ENCODE measurements at places on chromosomes 12 and 14.
A peak's percentile ranks its signal among the peaks of the same experiment; 100 is the strongest.

- no peak for DNase-seq
Measured at GRCh38 chr12:120874547-120875245, 29.5 kb downstream of the SPPL3 start.

DNA sequence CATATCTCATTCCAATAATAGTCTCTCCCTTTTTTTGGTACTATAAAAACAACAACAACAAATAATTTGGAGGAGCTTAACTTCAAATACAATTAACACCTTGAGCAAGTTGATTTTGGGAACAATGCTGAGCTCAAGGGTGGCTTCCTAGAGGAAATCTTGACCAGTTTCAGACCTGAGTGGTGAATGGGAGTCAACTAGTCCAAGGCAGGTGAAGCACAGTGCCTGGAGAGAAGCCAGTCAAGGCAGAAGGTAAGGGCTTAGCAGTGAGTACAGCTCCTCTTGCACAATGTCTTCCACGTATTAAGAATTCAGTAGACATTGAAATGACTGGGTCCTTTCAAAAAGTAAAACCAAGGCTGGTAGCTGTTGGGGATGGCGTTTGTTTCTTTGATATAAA, 444.8 kb downstream of the ATP23 start:
- no peak for DNase-seq

DNA sequence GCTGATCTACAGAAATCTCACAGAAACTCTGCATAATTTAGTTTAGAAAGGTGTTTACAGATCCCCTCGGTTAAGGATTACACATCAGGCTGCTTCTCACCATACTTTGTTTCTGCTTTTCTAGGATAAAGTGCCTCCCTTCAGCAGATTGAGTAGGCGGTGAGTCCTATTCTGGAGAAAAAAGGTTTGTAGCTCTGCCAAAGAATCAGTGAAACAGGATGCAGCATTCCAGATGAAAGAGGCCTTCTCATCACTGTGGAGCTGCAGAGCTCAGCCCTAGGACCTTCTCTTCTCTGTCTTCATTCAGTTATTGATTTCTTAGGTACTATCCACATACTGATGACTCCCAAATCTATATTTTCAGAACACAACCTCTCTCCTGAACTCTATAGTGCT, 155.5 kb upstream of the KRR1 start:
- DNase-seq, result no peak

- DNase-seq, result no peak
Measured at GRCh38 chr12:111409780-111410430, 4.2 kb downstream of the SH2B3 start.

DNA sequence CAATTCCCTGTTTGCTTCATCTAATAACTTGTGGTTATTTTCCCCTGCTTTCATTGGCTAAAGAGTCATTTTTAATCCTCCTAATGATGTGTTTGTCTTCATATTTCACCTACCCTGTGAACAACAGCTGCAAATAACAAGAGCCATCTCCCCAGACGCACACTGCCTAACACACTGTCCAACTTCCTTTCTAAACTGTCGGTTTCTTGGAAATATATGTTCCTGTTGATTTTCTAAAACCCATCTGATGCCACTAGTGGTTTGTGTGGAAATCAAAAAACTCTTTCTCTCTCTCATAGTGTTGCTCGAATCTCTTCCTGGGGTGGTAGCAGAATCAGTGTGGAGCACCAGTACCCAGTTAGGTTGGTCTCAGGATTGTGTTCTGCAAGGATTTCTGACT, 226.9 kb downstream of the EPS8 start:
- DNase-seq, result no peak

GRCh38 chr14:99605299-99605961, 1.4 kb upstream of the CCDC85C start:
- DNase-seq, result peak; percentile 65

GRCh38 chr12:1504895-1505311, 89.5 kb downstream of the FBXL14 start:
- no peak for DNase-seq

DNA sequence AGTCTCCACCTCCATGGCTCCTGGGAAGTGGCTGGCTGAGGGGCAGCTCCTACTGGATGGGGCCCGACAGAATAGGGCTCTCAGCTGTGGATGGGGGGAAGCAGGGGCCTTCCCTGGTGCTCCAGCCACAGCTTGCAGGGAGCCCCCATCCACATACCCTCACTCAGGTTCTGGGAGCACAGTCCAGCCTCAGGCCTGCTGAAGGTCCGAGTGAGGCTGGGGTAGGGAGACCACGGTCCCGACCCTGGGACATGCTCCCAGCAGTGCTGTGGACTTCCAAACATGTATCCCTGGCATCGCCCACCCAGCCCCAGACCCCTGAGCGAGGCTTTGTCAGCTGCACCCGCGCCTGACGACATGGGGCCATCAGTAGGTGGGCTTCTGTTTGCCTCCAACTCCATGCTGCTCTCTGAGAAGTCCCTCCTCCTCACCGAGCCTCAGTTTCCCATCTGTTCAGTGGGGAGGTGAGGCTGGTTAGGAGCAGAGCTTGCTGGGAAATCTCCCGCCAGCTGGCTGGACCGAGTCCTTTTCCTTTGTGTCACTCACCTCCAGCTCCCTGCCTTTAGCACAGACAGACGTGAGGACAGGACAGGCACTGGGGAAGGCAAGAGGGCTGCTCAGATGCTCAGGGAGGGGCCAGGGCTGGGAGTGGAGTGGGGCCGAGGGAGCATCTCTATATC, 9.1 kb upstream of the ATG101 start:
- DNase-seq, result no peak

- DNase-seq, result no peak
Measured at GRCh38 chr12:78994168-78994791, 129.7 kb downstream of the SYT1 start.

Data from activated T-cell treated with anti-CD3 and anti-CD28 coated beads for 48 hours (primary cell).